Common myeloid progenitor, CD34-positive (primary cell): ENCODE measurements at places on chromosomes 16 and 17.
A peak's percentile ranks its signal among the peaks of the same experiment; 100 is the strongest.

DNA sequence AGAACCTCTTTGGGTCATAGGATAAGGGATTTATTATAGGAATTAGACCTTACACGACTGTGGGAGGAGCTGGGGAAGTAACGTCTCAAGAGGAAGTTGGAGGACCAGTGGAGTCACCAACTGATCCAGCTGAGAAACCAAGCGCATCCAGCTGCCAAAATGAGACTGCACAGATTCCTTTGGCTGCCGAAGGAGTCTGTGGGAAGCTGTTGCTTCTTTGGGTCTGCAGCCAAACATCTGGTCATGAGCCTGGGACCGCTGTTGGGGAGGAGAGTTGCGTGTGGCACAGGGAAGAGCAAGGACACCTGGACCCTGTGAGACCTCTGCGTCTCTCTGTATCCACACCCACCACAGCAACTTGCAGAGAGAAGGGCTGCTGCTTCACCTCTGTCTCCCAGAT lies 2.4 kb upstream of the NACA2 start:
- DNase-seq = no peak

DNA sequence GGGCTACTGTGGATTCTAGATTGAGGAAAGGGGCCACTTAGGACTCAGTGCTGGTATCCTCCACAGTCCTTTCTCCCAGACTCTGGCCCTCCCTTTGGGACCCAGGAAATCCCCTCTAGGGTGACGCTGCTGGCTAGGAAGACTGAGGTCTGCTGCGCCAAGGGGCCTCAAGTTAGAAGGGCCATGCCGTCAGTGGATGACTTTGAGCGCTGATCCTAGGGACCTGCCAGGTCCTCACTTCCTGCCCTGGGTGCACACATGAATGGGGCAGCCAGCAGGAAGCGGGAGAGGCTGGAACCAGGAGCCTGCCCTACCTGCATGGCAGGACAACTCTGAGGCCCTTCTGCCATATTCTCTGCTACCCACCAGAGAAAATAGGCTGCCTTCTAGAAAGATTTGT lies 145.0 kb downstream of the RAB11FIP4 start:
- no peak for DNase-seq

GRCh38 chr16:67548265-67549126 lies 13.8 kb upstream of the CTCF start:
- DNase-seq = peak; percentile 26

DNA sequence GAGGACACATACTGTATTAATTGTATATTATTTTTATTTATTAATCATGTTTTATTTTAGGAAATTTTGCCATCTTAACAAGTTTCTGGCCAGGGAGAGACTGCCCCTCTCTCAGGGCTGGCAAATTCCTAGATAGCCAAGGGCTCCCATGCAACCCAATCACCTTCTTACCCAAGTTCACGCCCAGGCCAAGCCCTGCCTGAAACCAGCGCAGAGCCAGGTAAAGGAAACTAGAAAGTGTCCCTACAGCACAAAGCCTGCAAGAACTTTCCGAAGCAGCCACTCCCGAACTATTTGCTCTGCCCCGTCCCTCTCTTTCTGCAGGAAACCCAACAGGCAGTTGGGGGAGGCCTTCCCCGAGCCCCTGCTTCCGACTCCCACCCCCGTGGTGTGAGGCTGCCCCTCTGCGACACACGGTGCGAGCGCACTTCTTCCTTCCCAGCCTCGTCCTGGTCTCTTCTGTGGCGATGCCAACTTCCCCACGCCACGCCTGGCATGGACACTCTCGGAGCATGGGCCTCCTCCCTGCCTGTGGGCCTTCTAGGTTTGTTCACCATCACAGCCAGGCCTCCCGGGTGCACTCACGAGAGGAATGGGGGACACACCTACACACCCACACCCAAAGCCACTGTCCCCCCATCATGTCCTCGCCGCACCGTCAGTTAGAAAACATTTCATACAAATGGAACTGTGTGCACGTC lies 100.4 kb downstream of the ZNF778 start:
- DNase-seq = no peak

DNA sequence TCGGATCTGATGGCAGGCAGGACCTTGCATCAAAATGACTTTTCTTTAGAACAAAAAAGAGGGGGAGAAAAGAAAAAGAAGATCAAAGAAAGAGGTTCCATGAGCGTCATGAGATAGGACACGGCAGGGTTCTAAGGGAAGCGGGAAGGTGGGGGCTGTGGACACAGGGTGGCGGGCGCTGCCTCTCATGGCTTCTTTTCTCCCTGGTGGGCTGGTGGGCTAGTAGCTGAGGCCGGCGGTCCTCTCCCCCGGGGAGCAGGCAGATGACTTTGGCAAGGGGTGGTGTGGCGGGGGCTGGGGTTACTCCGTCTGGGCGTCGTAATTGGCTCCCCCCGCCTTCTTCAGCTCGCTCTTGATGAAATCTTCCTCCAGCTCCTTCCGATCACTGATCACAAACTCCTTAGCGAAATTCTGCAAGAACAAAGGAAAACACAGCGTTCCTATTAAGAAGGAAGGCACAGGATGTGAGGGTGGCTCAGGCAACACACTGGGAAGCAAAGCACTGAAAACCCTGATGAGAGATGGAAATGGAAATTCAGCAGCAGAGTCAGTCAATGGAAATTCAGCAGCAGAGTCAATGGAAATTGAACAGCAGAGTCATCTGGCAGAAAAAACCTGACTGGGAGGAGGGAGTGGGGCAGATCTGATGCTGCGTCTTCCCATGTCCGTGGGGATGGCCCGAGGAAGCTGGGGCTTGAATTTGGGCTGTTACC lies 51.2 kb downstream of the COTL1 start:
- no peak for DNase-seq

GRCh38 chr16:30557707-30557956 lies 542 bp downstream of the ZNF764 start:
- no peak for DNase-seq

GRCh38 chr16:70467113-70467512 lies 12.7 kb downstream of the FCSK start:
- no peak for DNase-seq

- DNase-seq = peak; percentile 8
Measured at GRCh38 chr17:18191967-18192366, 8.3 kb downstream of the ALKBH5 start.

DNA sequence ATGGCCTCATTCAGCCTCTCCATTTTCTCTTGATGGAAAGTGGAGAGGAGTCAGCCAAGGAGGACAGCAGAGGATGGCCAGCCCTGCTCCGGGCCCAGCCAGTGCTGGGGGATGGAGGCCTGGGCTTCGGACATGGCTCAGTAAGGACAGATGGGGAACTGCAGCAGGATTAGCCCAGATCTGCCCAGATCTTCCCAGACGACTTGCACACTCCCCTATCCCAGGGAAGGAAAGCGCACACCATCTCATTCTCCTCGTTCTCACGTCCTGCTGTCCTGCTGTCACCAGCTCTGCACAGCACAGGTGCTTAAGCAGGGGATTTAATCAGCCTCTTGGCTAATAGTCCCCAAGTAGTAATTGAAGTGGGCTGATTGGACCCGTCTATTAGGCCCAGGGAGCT lies 100.2 kb upstream of the SDK2 start:
- DNase-seq = no peak

DNA sequence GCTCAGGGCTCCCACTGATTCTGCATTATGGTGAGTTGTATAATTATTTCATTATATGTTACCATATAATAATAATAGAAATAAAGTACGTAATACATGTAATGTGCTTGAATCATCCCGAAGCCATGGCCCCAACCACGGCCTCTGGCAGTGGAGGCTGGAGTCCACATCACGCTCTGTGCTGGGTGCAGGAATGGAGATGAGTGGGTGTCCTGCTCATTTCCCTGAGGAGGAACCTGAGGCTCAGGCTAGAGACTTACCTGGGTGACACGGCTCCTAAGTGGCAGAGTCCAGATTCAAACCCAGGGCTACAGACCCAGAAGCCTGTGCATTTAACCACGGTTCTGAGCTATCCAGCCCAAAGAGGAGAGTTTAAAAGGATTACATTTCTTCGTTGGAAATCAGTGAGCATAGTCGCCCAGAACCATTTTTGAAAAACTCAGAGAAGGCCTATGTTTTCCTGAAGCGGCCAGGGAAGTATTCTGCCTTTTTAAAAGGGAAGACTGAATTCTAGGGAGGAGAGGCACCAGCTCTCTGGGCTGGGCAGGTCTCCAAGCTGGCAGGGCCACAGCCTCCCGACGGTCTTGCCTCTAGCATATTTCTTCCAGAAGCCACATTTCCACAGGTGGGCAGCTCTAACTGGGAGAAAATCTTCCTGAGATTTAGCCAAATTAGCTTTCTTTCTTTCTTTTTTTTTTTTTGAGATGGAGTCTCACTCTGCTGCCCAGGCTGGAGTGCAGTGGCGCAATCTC lies 6.7 kb downstream of the IL4R start:
- no peak for DNase-seq

DNA sequence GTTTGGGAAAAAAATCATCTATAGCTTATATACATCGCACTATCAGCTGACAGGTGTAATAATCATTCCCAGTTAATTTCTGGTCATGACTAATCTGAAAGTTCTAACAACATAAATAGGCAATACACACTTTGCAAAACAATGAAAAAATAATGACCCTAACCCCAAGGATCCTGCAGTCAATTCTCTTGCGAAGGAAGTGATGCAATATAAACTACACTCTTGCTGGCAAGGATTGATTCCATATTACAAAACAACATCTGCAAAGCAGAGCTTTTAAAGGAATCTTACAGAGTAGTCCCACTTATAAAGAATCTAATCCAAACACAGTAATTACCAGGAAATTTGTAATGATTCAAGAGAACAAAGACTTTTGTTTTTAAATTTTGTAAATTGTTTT lies 73.4 kb downstream of the MYO1D start:
- no peak for DNase-seq

- DNase-seq = no peak
Measured at GRCh38 chr16:4514606-4515005, 24.0 kb downstream of the CDIP1 start.

DNA sequence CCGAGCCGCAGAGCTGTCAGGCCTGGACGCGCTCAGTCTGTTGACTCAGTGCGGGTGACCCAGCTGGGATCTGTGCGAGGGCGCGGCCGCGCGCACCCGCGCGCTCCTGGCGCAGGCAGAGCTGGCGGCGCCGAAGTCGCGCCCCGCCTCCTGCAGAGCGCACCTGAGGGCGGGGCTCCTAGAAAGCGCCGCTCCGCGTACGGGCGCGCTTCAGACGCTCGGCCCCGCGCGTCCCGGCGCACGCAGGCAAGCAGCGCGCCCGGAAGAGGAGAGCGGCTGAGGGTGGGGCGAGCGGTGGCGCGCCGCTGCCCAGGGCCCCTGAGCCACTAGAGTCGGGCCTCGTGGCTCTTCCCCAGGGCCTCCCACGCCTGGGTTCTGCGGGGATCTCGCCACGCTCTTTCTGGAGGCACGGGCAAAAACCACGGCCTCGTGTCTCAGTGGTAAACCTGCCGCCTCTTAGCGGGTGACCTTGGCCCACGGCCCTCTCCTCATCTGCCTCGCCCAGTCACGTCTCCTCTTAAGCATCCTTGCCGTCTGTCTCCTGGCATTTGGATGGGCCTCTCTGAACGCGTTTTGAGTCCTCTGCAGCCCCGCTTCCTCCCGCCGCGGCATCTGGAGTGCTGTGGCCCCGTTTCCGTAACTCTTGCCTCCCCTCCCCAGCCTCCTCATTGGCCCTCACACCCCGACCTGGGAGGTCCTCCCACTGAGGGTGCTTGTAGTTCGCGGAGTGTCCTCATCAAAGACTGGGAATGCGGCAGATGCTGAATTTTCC lies at the start of gene ABCA5:
Gene ABCA5 (minus strand): TSS at position 74 of the 772 bp plus-strand sequence. CDS start 12,718 bp downstream, outside the sequence.
- peak; percentile 97 for DNase-seq

- peak; percentile 36 for DNase-seq
Measured at GRCh38 chr16:19294156-19294649, 8.7 kb downstream of the CLEC19A start.

DNA sequence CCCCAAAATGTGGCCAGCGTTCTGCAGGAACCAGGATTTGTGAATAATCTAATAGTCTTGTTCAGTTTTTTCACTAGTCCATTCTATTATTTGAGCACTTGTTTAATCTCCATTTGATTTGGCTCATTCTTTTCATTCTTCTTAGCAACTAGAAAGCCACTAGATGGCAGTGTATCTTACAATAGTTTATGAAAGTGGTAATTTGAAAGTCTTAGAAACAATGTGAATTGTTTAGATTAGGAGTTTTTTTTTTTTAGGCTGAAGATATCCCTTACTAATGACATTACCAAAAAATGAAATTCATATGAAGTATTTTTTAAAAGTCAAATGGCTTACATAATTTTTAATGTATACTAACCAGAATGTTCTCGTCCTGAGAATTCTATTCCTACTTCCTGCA lies 6.7 kb downstream of the ERI2 start:
- peak; percentile 52 for DNase-seq

DNA sequence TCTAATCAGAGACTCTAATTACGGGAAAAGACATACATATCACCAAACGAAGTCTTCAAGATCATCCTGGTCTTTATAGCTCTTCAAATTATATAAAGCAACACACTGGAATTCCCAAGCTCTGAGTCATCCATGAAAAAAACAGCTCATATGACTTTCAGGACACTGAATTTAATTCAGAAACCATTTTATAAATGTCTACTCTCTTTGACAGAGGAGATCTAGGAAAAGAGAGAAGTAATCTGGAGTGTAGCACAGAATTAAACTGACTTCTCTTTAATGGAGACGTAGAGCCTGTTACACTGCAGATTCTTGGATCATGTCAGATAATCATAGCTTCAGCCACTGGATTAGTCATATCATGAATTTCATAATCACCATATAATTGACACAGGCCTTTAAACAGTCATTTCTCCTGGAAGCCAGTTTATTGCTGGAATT lies 86.8 kb upstream of the WSB1 start:
- DNase-seq = peak; percentile 27

DNA sequence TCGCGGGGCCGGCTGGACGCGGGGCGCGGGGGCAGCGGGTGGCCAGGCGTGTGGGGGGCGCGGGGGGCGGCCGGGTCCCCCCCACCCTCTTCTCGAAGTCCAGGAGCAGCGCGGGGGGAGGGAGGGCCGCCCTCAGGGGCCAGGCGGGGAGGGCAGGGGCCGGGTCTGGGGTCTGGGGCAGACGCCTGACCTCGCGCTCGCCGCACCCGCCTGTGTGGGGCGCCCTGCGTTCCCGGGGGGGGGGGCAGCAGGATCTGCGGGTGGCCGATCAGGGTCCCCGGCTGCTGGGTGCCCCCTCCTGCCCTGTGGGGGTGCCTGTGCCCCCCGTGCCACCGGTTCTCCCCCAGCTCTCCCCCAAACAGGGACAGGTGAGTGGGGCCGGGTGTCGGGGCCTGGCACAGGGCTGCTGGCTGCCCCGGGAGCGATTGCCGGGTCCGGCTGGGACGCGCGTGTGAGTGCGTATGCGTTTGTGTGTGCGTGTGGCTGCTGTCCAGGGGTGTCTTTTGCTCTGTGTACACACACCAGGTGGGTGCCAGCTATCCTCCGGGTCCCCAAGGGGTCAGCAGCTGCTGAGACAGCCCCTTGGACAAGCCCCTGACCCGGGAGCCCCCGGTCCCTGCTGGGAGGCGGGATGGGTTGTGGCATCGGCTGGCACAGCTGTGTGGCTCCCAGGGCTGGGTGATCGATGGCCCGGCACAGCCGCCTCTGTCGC lies 663 bp downstream of the PRR35 start:
- DNase-seq = no peak

DNA sequence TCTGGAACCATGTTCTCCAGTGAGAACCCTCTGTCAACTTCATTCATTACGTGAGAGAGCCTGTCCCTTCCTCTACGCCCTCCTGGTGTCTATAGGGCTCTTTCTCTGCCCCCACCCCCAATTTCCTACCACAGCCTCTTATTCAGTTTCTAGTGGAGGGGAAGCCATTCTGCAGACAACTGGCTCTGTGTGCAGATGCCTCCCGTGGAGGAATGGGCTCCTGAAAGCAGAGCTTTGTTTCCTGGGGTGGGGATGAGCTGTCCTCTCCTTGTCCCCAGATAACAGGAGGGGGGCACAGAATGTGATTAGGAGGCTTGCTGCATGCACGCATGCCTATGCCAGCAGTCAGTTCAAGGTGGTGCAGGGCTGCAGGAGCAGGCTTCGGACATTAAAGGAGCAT lies 31.6 kb downstream of the MMP15 start:
- DNase-seq = no peak
